ENCODE measurements at places on chromosomes 12 and 14. TPM values are rescaled to one million over a fixed set of nuclear protein-coding genes. Genes with fewer than 3 reads are reported as not detected.

- no peak for DNase-seq
These were observed 47.8 kb downstream of the ADGRD1 start for GRCh38 chr12:131001493-131001892.

- DNase-seq, result no peak
These were observed 76.1 kb upstream of the SAV1 start for GRCh38 chr14:50744231-50744630.

Gene SMCO3
- total RNA-seq, result not detected

GRCh38 chr12:118136559-118137003, 657 bp downstream of the PEBP1 start:
- peak; percentile 39 for DNase-seq

DNA sequence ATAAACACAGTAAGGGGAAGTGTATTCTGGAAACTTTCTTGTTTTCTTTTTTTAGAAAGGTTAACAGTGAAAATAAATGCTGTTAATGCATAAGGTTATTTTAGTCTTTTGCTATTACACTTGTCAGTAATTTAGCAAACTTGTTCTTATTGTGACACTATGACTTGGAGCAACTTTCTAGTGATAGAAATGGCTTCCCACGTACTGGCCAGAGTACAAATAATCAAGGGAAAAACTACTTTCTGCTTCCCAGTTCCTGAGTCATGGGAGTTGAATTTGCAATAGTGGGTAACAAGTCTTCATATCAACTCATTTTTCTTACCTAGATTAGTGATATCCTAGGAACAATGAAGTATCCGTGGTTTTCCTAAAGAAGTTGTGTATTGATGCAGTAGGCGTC, 1072.3 kb downstream of the FLRT2 start:
- no peak for DNase-seq

Gene DPPA3
- not detected for total RNA-seq

Data from activated naive CD4-positive, alpha-beta T cell treated with anti-CD3 and anti-CD28 coated beads, Interleukin-2, amount 50 U/mL, for 72 hours (primary cell).